ENCODE measurements at places on chromosomes 5 and 9. TPM values are rescaled to one million over a fixed set of nuclear protein-coding genes. Genes with fewer than 3 reads are reported as not detected.

SLC46A2 gene
- total RNA-seq = 9.1 TPM

DEPDC1B gene
- 0.72 TPM for total RNA-seq

FER gene
- total RNA-seq = 55.5 TPM

IL13 gene
- not detected for total RNA-seq

SPINK7 gene
- not detected for total RNA-seq

DNA sequence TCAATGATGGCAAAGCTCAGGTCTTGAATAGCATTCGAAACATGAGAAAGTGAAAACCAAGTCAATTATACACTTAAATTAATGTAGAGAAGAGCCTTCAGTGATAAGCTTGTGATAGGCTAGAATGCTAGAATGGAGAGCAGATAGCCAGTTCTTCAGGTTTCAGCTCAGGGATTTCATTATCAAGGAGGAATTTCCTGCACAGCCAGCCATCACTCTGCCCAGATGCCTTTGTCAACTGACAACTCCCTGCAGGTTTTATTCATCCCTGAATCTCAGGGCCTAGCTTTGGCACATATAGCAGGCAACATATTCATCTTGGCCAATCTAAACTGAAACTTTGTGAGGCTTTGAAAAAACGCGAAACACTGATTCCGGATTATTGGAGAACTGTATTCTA, 199.3 kb upstream of the CDH6 start:
- no peak overlapping the region for H3K27ac ChIP-seq
- H3K4me3 ChIP-seq = no peak overlapping the region
- no peaks in the 10 kb centered on the region for H3K4me1 ChIP-seq
- H3K36me3 ChIP-seq = no peaks in the 10 kb centered on the region
- no peak for DNase-seq

GRCh38 chr9:11072176-11072575, 459.4 kb upstream of the PTPRD start:
- no peak overlapping the region for H3K27ac ChIP-seq
- H3K4me1 ChIP-seq = no peaks in the 10 kb centered on the region
- no peaks in the 10 kb centered on the region for H3K36me3 ChIP-seq

DNA sequence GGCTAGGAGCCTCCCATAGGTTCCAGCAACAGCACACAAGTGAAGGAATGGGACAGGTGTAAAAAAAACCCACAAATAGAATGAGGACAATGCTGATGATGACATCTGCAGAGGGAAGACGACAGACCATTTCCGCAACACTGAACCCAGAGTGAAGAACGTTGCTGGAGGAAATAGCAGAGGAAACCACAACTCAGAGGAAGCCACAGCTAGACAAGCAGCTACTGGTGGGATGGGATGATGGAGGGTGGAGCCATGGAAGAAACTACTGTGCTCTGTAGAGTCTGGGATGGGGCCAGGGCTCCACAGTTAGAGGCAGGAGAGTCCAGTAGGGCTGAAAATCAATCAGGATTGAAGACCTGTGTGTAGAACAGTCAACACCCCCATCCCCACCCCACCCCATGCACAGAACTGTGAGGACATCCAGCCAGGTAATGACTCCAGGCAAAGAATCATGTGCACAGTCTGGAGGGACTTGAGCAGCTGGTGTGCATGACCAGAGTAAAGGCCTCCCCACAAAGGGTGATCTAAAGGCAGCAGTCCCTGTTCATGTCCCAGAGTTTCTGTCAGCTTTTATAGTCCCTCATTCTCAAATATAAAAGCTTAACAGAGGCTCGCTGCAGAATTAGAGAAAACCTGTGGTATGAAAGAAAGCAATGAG, 65.2 kb upstream of the SPIN1 start:
- H3K4me1 ChIP-seq = no peaks in the 10 kb centered on the region
- no peaks in the 10 kb centered on the region for H3K27me3 ChIP-seq
- H3K4me3 ChIP-seq = no peak overlapping the region
- no peak overlapping the region for H3K27ac ChIP-seq

DNA sequence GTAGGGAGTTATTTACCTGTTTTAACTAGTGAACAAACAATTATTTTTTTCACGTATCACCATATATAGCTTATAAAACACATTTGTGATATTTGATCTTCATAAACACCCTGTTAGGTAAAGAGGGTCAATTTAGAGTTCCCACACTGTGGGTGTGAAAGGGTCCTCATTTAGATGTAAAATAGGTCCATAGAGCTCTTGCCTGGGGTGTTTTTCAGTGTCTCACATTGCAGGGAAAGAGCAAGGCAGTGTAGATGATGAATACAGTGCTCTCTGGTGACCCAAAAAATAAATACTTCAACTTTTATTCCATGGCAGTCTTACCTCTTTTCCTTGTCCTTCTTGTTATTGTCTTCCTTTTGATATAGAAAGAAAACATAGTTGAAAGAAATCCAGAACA, 403.2 kb upstream of the SGCD start:
- H3K36me3 ChIP-seq = no peaks in the 10 kb centered on the region
- H3K4me1 ChIP-seq = no peaks in the 10 kb centered on the region
- DNase-seq = no peak
- H3K27ac ChIP-seq = no peak overlapping the region
- H3K27me3 ChIP-seq = no peaks in the 10 kb centered on the region

DNA sequence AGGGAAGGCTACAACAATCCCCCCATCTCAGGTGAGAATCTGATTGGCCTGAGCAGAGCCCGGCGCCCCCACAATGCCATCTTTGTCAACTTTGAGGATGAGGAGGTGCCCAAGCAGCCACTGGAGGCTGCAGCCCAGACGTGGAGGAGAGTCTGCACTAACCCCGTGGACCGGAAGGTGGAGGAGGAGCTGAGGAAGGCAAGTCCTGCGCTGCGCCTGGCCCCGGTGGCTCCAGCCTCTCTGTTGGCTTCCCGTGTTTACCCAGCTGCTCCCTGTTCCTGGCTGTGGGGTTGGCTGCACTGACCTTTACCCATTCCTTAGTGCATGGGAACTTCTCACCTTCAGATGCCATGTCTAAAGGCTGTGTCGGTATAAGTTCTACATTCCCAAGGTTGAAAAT, 11.0 kb upstream of the CEL start:
- H3K27me3 ChIP-seq = no peaks in the 10 kb centered on the region
- no peak overlapping the region for H3K4me3 ChIP-seq
- H3K4me1 ChIP-seq = no peaks in the 10 kb centered on the region

DNA sequence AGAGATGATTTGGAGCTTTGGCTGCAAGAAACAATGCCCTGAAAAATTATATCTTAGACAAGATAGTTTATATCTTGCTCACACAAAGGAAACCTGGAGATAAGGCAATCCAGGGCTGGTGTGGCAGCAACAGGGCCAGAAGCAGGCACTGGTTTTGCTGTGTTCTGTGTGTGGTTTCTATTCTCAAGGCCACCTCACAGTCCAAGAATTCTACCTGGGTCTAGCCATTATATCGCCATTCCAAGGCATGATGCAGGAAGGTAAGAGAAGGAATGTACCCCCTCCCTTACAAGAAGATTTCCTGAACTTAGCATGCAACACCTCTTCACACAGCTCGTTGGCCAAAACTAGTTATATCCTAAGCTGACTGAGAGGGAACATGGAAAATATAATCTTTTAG, 74.5 kb upstream of the MEGF10 start:
- no peaks in the 10 kb centered on the region for H3K27me3 ChIP-seq
- no peak overlapping the region for H3K27ac ChIP-seq

DNA sequence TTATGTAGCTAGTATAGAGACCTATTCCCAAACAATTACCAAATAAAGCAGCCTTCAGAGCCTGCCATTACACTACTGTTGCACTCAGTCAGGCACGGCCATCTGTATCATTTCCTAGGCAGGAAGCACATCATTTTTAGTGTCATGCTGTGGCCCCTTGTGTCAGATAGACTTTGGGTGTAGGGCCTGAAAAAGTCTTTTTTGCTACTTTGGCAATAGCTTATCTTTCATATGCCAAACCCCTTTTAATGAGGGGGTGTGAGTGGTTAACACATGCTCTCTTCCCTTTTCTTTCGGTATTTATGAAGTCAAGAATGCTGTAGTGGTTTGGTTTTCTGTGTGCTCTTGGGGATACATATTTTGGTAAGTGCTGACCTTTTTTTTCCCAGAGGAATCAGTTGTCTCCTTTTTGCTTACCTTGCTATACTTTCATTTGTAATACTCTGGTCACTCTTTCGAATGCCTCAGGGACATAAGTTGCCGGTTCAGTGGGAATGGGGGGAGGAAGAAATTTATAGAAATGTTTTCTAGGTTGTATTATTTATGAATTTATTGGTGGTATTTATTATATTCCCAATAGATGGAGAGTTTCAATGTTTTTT, 209.8 kb downstream of the CSNK1G3 start:
- H3K4me1 ChIP-seq = no peaks in the 10 kb centered on the region
- no peak overlapping the region for H3K4me3 ChIP-seq
- no peak overlapping the region for H3K27ac ChIP-seq
- DNase-seq = no peak
- no peaks in the 10 kb centered on the region for H3K36me3 ChIP-seq

GRCh38 chr5:151123897-151124751, 33.5 kb downstream of the ANXA6 start:
- no peak for DNase-seq
- no peak overlapping the region for H3K4me3 ChIP-seq
- H3K27ac ChIP-seq = no peak overlapping the region
- H3K4me1 ChIP-seq = peaks cover 7% of the 10 kb centered on the region
- H3K27me3 ChIP-seq = no peaks in the 10 kb centered on the region
- peaks cover 85% of the 10 kb centered on the region for H3K36me3 ChIP-seq

- no peak for DNase-seq
- H3K36me3 ChIP-seq = no peaks in the 10 kb centered on the region
- H3K27me3 ChIP-seq = no peaks in the 10 kb centered on the region
- no peaks in the 10 kb centered on the region for H3K4me1 ChIP-seq
- H3K4me3 ChIP-seq = no peak overlapping the region
Measured at GRCh38 chr9:9792144-9792857, 820.5 kb downstream of the PTPRD start.

DNA sequence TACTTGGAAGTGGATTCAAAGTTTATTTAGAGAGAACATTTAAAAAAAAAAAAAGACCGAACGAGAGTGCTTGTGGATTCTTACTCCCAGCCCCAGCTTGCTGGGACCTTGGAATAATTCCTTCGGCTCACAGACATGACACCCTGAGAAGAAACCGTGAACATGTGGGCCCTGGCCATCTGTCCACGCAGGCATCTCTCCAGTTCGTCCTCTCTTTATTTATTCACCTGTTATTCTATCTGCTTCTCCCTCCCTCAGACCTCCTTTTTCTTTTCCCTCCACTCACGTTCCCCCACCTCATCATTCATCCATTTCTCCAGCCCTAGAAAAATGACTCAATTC, 93.7 kb upstream of the PHYKPL start:
- no peak overlapping the region for H3K4me3 ChIP-seq
- no peak for DNase-seq
- peak overlapping the region; percentile 44 for H3K27ac ChIP-seq
- no peaks in the 10 kb centered on the region for H3K27me3 ChIP-seq

- H3K4me1 ChIP-seq = no peaks in the 10 kb centered on the region
- H3K4me3 ChIP-seq = no peak overlapping the region
- no peaks in the 10 kb centered on the region for H3K27me3 ChIP-seq
- no peak for DNase-seq
- H3K36me3 ChIP-seq = no peaks in the 10 kb centered on the region
- no peak overlapping the region for H3K27ac ChIP-seq
Measured at GRCh38 chr9:108535526-108535925, 320.3 kb downstream of the ACTL7B start.

DNA sequence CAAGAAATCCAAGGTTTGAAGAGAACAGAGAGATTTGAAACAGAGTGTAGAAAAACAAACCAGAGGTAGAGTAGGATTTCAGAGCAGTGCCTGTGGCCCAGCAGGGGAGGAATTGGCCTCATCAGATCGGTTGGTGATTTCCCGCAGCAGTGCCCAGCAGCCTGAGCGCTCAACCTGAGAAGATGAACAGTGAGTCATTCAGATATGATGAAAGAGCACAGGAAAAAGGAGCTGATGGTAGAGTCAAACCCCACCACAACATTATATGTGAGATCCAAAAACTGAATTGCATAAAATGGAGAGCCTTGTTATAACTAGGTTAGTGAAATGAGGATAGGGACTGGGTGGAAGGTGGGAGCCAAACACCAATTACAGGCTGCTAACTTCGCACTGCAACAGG, 248.9 kb downstream of the PIK3R1 start:
- no peaks in the 10 kb centered on the region for H3K27me3 ChIP-seq
- no peak overlapping the region for H3K27ac ChIP-seq
- peaks cover 8% of the 10 kb centered on the region for H3K4me1 ChIP-seq
- no peak overlapping the region for H3K4me3 ChIP-seq
- no peaks in the 10 kb centered on the region for H3K36me3 ChIP-seq

DNA sequence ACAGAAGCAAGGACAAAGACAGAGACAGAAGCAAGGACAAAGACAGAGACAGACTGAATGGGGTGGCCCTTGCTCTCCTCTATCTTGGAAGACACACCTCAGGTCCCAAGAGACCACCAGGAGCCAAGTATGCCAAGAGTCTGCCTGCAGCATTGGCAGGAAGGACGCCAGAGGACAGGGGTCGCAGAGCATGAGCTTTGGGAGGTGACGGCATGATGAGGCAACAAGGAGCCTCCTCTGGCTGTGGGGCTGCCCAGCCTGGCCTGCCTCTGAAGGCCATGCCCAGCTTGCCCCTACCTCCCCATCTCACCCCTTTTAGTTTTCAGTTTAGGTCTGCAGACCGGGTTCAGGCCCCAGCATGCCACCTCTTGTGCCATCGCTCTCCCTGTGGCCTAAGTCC, 17.6 kb downstream of the PDGFRB start:
- H3K4me3 ChIP-seq = no peak overlapping the region
- H3K36me3 ChIP-seq = no peaks in the 10 kb centered on the region
- no peaks in the 10 kb centered on the region for H3K27me3 ChIP-seq
- peaks cover 25% of the 10 kb centered on the region for H3K4me1 ChIP-seq
- DNase-seq = peak; percentile 33

DNA sequence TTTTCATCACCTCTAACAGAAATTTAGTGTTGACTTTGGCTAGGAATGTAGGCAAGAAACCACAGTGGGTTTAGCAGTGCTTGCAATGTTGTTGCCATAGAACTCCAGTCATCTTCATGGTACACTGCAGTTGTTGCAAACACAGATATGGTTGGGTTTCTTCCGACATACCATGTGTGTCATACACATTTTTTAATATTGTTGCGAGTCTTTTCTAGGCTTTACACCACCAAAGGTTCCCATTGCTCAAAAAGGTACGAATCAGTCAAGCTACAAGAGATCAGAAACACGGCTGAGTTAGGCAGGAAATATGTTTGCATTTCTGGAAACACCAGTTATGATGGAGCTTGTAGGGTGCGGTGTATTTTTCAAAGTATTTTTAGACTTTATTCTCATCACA, 172.4 kb downstream of the SYK start:
- H3K27me3 ChIP-seq = no peaks in the 10 kb centered on the region
- H3K4me3 ChIP-seq = no peak overlapping the region
- no peaks in the 10 kb centered on the region for H3K4me1 ChIP-seq
- no peak for DNase-seq
- H3K36me3 ChIP-seq = no peaks in the 10 kb centered on the region

DNA sequence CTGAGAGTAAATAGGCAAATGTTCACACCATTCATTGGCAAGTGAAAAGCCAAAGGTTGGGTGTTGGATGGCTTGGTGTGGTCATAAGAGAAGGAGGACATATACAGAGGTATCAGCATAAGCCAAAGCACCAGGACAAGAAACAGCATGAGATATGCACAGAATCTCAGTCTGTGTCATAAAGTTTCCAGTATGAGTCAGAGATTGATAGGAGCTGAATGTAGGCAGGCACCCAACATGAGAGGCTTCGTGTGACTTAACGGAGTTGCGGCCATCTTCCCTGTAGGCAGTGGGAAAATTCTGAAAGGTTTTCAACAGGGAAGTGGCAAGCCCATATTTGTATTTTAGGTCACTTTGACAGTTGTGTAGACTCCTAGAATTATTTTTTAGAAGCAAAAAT, 54.5 kb downstream of the SNCAIP start:
- H3K4me1 ChIP-seq = no peaks in the 10 kb centered on the region
- H3K4me3 ChIP-seq = no peak overlapping the region
- H3K36me3 ChIP-seq = no peaks in the 10 kb centered on the region
- no peaks in the 10 kb centered on the region for H3K27me3 ChIP-seq

Measured in upper lobe of left lung (tissue), 6 donors.